ENCODE measurements at places on chromosomes 1 and 21.

GRCh38 chr1:82920418-82921248 is 1078.3 kb downstream of the TTLL7 start:
- DNase-seq: no peak

DNA sequence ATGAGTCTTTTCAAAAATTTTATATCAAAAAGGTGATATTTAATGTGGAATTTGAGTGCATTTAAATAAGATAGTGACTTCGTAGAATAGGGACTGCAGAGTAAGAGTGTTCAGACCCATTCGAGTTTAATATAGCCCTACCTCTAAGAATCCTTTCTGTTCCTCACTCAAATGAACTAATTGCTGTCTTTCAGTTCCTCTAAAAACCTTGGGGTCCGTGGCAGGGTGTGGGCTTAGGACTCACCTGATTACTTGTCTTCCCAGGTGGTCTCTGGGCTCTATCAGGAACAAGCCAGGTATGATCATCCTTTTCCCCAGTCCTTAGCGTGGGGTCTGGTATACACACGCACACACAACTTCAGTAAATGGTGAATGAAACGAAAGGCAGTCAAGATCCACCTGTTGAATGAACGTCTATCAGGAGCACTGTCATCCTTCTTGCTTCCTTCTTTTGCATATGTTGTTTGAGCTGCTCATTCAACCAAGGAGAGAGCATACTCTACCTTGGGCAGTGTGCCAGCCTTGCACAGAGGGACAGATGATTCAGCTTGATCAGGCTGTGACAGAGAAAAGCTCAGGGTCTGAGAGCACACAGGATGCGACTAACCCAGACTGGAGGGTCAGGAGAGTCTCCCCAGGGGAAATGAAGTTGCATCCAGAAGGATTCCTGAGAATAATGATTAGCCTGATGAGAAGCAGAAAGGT is 1.2 kb upstream of the RNF11 start:
- no peak for DNase-seq

- DNase-seq: no peak
Measured at GRCh38 chr21:44880405-44881197, 7.1 kb upstream of the PTTG1IP start.

GRCh38 chr1:201016943-201017827 is 6.3 kb downstream of the KIF21B start:
- DNase-seq: no peak

GRCh38 chr21:38351176-38351959 is 94.6 kb downstream of the KCNJ15 start:
- DNase-seq: no peak

DNA sequence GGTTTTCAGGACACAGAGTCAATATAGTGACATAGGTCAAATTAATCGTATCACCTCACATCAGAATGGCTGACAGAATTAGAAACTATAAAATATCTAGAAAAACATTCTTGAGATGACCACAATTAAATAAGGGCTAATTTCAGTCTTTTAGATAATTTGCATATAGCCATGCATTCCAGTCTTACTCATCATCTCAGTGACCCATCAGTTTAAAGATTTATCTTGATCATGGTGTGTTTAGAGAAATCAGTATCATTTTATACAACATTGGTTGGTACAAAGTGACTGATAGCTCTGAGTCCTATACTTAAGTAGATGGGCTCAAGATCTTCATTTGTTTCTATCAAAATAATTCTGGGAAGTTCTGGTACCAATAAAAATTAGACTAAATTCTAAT is 262.3 kb upstream of the SNX7 start:
- DNase-seq: no peak

DNA sequence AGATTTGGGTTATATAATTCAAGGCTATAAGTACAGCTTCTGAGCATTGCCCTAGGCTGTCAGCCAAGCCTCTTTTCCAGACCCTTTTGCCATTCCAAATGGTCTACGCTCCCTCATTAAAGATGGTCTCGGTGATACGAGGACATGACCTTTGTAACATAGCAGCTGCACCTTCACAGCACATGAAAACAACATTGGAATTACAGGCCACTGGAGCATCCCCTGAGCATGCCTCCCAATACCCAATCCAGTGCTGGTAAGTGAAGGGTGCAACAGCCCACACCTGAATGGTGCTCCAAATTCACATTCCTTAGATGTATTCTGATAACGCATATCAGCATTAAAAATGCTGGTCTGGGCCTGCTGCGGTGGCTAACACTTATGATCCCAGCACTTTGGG is 20.1 kb upstream of the PTPRF start:
- DNase-seq: no peak

- DNase-seq: no peak
Measured at GRCh38 chr1:193558491-193559028, 372.1 kb upstream of the B3GALT2 start.

DNA sequence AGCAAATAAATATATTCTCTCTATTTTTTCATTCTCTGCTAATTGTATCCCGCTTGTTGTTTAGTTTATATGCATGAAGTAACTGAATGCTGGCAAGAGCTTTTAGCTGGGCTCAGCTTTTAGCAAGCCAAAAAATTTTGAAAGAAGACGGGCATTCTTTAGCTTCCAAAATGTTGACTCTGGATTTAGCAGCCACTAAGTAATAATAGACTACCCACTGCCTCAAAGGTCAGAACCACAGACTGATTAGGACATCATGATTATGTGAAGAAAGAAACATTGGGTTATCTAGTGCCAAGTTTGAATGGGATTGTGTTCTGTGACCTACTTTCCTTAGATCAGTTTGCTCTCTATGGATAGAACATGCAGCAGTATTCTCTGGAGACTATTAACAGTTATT is 80.3 kb upstream of the DPH5 start:
- no peak for DNase-seq

DNA sequence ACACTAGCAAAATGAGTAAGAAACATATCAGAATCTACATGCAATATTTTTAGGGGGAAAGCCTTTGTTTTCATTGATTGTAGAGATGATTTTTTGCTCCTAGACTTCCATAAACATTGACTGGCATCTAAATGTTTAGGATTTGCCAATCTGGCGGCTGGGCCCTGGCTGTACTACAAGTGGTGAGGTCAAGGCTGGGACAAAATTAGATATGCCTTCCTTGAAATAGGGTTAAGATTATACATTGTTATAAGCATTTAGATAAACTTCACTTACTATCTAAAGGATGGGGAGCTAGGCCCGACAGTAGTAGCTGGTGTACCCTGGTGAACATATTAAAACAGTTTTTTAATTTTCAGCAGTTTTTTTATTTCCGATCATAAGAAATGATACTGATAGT is 5.2 kb downstream of the NFIA start:
- DNase-seq: no peak

- DNase-seq: no peak
Measured at GRCh38 chr1:245118066-245118465, 36.7 kb upstream of the KIF26B start.

- peak; percentile 74 for DNase-seq
Measured at GRCh38 chr21:44892536-44893277, 19.2 kb upstream of the PTTG1IP start.

GRCh38 chr1:12204140-12204539 is 25.7 kb upstream of the VPS13D start:
- peak; percentile 48 for DNase-seq

- peak; percentile 45 for DNase-seq
Measured at GRCh38 chr1:15833069-15833679, 14.3 kb upstream of the SPEN start.

GRCh38 chr1:202915146-202915545 is 11.9 kb downstream of the KLHL12 start:
- DNase-seq: no peak

DNA sequence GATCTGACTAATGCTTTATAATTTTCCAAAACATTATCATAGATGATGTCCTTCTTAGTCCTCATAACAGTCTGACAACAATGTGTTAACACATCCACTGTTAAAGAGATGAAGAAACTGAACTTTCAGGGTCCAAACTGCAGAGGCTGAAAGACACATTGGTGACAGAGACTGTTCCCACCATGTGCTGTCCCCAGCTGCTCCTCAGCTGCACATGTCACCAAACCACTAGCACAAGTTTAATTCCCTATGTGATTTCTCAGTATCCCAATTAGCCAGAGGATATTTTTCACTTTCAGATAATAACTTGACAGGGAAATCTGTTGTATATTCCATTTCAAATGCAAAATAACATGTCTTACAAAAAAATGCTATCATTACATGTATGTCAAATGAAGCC is 24.6 kb downstream of the LAMC2 start:
- no peak for DNase-seq

DNA sequence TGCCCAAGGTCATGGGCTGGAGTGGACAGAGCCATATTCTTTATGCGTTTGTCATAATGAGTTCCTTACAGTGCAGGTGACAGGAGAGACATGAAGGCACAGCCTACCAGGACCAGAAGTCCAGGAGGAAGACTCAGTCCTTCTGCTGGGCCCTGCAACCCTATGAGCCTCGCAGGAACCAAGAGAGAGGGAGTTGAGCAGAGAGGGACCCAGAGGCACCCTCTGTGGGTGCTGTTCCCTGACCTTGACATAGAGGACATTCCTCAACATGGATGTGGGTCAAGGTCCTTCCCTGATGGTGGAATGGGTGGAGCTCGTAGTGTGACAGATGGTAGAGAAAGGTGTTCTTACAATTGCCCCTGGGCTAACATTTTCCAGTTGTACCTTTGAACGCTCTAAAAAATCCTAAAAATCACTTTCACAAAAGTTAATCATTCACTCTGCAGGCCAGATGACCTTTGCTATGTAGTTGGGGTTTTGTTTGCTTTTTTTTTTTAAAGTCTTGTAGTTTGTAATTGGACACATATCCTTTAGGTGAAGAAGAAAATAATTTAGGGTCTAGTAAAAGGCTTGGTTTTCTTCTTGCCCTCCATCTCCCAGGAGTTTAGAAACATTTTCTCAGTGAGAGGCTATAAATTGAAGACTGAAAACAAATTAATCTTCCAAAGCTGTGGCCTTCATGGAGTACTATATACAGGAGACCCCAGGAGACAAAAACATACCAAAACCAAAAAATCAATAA is 41.9 kb downstream of the MAB21L3 start:
- DNase-seq: no peak

DNA sequence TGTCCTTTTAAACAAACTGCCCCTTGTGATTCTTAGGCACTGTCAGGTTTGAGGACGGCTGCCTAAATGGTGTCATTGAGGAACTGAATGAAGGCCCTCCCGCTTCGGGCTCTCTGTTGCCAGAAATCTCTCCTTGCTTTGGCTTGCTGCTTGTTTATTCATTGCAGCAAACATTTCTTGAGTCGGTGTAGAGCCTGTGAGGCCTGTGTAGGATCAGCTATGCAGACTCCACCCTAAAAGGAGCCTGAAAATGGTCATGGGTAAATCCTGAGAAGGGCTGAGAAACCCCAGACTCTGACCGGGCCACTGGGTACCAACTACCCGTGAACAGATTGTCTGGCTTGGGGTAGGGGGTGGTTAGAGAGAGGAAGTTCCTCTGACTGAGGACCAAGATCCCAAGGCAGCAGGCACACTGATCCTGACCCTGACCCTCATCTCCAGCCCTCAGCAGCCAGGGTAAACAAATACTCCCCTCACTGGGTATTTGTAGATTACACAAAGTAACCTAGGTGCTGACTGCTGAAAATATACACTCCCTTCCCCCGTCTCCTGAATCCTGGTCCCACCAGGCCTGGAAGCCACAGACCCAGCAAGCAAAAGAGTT is 3.1 kb downstream of the IL6R start:
- DNase-seq: no peak

DNA sequence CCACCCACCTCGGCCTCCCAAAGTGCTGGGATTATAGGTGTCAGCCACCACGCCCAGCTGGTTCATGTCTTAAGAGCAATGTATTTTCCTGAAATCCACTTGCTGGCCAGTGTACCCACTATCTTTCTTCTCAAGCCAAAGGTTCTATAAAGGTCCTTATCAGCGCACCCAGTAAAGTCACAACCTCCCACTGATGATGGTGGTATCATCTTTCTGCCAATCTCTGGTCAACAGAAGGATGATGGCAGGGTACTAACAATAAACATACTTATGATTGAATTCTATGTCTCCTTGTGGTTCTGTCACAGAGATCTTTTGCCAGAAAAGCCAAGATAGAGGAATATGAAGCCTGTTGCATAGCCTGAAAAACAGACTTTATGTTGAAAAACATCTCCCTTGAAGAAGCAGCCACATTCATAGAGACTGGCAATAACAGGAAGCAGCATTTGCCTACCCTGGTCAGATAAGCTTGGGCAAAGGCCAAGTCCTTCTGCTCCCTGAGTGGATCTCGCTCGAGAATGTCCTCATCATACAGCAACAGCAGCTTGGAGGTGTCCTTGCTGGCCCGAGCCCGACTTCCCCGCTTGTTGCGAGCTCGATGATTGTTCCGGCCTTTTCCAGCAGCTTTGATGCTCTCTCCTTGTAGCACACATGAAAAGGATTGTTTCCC is 73.0 kb downstream of the DAP3 start:
- DNase-seq: no peak

DNA sequence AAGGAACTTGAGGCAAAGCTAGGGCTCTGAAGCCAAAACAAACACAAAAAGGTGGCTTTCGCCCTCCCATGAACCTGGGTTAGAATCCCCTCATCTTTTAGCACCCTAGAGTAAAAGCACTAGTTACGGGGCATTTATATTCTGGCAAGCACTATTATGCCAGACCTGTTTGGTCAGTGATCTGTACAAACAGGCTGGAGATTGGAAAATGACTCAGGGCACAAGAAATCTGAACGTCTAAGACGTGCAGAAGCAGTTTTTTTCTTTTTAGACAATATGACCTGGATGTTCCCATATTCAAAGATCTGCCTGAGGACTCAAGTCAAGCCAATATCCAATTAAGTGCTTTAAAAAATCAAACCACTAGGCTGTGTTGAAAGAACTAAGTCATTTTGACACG is 3.0 kb downstream of the ZNF436 start:
- no peak for DNase-seq

GRCh38 chr1:56105397-56105796 is 474.0 kb downstream of the PLPP3 start:
- no peak for DNase-seq

DNA sequence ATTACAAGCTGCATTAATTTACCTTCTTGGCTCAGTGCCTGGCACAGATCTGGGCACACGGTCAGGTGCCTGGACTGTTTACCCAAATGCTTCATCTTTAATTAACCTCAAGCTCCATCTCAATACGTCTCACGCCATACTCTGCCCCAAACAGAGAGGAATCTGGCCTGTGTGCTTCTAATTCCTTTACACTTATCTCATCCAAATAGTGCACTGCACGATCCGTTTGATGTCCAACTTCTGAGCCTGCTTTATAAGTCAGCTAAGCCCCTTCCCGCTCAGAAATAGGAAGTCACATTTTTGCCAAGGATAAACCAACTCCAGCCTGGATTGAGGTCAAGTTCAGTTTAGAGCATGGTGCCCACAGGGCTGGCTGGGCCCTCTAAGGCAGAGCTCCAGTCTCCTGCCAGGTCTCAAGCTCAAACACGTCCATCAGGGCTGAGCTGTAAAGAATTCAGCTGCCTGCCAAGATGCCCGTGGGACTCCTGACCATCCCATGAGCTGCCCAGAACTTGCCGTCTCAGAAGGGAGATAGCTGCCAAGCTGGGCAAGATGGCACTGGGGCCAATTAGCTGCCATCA is 233.5 kb downstream of the TRABD2B start:
- DNase-seq: no peak

- DNase-seq: no peak
Measured at GRCh38 chr1:172287208-172287607, 133.3 kb upstream of the C1orf105 start.

- DNase-seq: no peak
Measured at GRCh38 chr1:108643492-108644335, 17.2 kb downstream of the HENMT1 start.

- no peak for DNase-seq
Measured at GRCh38 chr1:17306407-17306806, 1.6 kb upstream of the PADI4 start.

- no peak for DNase-seq
Measured at GRCh38 chr1:68199603-68200002, 32.7 kb downstream of the WLS start.

GRCh38 chr1:44523593-44524591 is 118.8 kb downstream of the RNF220 start:
- no peak for DNase-seq

All from stimulated activated CD4-positive, alpha-beta T cell treated with anti-CD3 and anti-CD28 coated beads, Interleukin-12 subunit alpha, Interleukin-12 subunit beta, amount 100 ng/mL, for 48 hours (primary cell).